Motor neuron (in vitro differentiated cells): ENCODE measurements at places on chromosomes 4 and X.
A peak's percentile ranks its signal among the peaks of the same experiment; 100 is the strongest.

DNA sequence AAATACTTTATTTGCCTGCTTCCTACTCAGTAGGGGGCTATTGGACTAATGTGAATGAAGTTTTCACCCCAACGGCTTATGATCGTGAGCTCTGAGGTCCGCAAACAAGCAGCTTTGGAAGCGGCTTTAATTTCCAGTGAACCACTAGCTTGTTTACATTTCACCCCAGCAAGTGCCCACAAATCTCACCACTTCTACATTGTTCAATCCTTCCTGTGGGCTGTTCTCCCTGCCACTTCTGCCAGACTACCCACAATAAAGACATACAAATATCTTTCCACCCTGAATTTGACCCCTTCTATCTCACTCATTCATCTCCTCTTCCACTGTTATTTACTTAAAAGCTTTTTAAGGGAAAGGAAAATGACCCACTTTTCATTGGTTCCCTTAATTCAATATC is 98.0 kb downstream of the CDS1 start:
- no peak for ATAC-seq

DNA sequence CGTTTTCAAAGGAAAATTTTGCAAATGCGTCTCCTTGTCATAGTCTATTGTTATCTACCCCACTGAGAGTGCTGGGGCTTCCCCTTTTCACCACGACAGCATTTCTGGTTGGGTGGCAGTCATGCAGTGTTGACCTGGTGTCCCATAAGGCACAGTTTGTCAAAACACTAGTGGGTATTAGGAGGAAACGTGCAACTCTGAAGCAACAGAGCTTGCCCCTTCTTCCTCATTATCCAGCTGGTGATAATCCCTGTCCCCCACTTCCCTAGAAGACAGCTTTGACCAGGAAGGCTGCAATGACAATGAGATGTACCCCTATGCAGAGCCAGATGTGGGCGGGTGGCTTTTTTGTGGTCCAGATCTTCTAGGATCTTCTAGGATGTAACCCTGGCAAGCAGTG is 1.8 kb downstream of the TBC1D1 start:
- no peak for ATAC-seq

- no peak for ATAC-seq
These were observed 15.3 kb downstream of the KLHL2 start for GRCh38 chr4:165222651-165222994.

DNA sequence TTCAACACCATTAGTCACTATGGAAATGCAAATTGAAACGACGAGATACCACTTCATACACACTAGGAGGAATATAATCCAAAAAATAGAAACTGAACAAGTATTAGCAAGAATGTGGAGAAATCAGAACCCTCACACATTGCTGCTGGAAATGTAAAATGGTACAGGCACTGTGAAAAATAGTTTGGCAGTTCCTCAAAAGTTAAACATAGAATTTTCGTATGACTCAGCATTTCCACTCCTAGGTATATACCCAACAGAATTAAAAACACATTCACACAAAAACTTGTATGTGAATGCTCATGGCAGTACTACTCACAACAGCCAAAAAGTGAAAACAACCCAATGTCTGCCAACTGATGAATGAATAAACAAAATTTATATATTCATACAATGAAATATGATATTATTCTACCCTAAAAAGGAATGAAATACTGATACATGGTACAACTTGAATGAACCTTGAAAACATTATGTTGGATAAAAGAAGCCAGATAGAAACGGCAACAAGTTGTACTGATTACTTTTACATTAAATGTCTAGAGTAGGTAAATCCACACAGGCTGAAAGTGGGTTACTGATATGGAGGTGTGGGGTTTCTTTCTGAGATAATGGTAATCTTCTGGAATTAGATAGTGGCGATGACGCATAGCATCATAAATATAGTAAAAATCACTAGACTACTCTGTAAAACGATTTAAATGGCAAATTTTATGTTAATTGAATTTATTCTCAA is 22.3 kb downstream of the TEC start:
- no peak for ATAC-seq

DNA sequence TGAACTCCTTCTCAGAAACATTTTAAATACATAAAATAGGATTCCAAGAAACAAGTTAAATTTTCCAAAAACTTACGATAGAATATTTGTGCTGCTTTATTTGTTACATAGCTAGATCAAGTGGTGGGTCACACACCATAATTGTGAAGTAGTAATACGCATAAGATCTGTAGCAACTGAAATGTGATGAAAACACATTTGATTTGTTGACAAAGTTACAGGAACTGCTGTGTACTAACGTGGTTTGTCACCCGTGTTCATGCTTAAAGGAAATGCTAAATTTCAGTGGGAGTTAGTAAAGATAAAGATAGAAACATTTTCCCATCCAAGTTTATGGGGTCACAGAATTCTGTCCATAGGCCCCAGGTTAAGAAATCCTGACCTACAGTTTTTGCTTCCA is 34.1 kb upstream of the PHEX start:
- ATAC-seq, result no peak

DNA sequence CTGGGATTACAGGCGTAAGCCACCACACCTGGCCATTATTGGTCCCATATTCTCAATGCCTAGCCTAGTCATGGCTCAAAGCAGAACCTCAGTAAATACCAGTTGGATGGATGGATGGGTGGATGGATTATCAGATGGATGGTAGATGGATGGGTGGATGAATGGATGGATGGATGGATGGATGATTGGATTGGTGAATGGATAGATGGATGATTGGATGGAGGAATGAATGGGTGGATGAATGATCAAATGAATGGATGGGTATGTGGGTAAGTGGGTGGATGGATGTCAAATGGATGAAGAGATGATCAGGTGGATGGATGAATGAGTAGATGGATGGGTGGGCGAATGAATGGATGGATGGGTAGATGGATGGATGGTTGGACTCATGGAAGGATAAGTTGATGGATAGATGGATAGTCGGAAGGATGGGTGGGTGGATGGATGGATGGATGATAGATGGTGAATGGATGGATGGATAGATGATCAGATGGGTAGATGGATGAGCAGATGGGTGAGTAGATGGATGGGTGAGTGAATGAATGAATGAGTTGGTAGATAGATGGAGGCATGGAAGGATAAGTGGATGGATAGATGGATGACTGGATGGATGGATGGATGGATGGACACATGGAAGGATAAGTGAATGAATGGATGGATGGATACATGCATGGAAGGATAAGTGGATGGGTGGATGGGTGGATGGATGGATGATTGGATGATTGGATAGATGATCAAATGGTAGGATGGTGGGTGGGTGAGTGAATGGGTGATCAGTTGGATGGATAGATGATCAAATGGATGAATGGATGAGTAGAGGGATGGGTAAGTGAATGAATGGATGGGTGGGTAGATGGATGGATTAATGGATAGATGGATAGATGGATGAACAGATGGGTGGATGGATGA is 22.0 kb upstream of the RNF4 start:
- no peak for ATAC-seq

DNA sequence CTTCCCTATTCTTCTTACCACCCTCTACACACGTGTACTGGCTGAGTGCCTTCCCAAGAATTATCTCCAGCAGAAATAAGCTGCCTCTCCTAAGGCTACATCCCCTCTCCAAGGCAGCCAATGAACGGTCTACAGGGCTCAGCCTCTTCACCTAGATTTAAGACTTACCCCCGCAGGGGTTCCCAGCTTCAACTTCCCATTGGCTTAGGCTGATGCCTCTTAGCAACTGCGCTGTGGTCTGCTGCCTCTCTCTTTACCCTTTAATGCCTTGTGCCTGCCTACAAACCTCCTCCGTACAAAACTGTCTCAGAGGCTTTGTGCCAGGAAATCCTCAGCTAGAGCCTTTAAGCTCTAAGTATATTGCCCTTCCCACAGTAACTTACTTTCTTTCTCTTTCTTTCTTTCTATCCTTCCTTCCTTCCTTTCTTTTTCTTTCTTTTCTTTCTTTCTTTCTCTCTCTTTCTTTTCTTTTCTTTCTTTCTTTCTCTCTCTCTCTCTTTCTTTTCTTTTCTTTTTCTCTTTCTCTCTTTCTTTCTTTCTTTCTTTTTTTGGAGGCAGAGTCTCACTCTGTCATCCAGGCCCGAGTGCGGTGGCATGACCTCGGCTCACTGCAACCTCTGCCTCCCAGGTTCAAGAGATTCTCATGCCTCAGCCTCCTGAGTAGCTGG is 15.1 kb upstream of the PIGA start:
- ATAC-seq, result no peak

- no peak for ATAC-seq
These were observed 10.3 kb downstream of the MPP1 start for GRCh38 chrX:154795016-154795415.

- ATAC-seq, result no peak
These were observed 540.2 kb upstream of the TENM3 start for GRCh38 chr4:181702864-181703495.

DNA sequence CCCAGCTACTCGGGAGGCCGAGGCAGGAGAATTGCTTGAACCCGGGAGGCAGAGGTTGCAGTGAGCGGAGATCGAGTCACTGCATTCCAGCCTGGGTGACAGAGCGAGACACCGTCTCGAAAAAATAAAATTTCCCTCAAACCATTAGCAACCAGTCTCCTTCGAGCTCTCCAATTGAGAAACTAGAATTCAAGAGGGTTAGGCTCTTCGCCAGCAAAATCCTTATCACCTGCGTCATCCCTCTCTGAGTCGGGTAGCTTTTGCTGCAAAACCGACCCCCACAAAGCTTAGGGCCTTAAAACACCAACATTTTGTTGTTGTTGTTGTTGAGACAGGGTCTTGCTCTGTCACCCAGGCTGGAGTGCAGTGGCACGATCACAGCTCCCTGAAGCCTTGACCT is 75.1 kb upstream of the DDX3X start:
- no peak for ATAC-seq

GRCh38 chr4:41927796-41928499 is 7.3 kb upstream of the TMEM33 start:
- ATAC-seq, result no peak

GRCh38 chr4:122845066-122845465 is 18.4 kb downstream of the FGF2 start:
- ATAC-seq, result no peak

- no peak for ATAC-seq
These were observed 641.4 kb downstream of the ZNF674 start for GRCh38 chrX:45903781-45904201.

GRCh38 chr4:124183926-124184325 is 528.6 kb downstream of the ANKRD50 start:
- no peak for ATAC-seq

DNA sequence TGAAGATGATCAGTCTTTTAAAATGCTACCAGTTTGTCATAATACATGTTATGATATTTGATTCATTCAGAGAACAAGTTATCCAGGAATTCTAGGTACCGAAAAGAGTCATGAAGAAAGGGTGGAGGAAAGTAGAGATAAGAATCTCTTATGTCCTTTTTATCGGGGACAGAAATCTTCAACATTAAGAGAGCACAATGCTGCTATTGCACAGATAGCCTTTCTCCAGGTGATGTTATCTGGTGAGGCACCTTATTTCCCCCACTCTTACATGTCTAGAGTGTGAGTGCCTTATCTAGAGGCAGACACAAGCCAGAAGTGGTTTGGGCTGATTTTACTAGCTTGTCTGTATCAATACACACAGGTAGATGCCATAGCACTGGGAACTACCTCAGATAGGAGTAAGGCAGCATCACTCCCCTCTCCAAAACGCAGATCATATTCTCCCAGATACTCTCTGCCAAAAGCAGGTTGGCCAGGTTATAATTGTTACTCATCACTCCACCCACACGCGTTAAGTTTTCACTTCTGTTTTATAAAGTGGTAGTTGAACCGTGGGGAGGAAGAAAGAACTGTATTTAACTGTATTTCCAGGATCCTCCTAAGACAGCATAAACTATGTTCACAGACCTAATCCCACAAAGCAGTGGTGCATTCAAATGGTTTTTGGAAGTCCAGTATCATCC is 38.4 kb downstream of the AREG start:
- ATAC-seq, result no peak

DNA sequence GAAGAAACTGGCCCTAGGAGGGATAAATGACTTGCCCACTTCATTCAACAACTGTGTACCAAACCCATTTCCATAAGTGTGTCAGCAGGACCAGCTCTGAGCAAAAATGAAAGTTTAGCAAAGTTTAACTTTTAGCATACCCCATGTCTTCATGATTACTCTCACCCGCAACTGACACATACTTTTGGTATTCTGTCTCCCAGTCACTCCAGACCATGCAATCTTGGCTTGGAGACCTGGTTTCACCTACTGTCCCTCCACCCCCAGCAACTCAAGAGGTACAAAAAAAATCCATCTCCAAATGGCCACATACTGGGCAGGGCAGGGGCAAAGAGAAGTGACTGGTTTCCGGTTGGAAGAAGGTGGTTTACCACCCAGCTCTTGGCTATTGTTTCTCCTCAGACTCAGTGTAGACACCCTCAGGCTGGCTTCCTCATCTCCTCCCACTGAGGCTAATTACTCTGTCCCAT is 79.8 kb downstream of the RLIM start:
- no peak for ATAC-seq

DNA sequence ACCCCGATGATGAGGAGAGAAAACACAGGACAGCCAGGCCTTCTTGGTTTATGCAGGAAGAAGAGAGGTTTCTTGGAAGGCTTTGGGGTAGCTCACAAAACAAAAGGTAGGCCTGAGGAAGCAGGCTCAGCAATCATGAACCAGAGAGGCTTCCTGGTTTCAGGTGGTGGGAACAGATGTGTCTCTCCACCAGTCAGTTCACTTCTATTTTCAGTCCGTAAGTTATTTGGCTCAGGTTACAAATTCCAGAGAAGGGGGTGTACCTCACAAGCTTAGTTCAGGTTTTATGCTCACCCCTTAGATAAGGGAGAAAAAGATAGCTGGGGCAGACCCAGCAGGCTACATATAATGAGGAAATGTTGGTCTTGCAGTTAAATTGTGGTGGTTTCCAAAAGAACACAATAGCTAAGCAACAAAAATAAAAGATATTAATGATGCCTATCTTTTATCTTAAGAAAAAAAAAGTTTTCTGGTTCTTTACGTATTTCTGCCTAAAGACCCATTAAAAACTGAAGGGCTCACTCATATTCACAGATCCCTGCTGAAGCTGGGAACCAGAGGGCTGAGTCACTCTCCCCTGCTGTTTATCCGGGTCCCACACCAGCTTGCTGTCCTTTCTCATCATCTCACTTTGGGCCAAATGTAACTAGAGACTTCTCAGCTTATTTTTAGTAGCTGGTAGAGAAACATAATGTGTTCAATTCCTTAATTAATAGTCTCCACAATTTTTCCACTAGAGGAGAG is 177.0 kb downstream of the CAMK2D start:
- peak; percentile 49 for ATAC-seq

DNA sequence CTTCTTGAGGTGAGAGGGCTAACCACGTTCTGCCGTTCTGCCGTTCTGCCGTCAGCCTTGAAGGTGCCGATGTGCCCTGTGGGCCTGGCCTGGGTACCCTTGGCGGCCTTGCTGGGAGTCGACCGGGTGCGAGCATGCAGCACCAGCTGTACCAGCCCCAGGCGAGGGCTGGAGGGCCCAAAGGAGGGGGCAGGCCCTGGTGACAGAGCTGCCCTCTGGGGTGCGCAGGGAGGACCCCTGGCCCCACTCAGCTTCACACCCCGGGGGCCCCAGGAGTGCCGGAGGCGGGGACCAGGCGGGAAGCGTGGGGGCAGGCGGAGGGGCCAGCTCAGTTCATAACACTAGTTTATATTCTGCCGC is 22.1 kb downstream of the UVSSA start:
- ATAC-seq, result no peak

GRCh38 chr4:38117591-38117990 is 157.4 kb downstream of the PTTG2 start:
- ATAC-seq, result no peak

GRCh38 chr4:121784401-121784800 is 16.7 kb upstream of the EXOSC9 start:
- ATAC-seq, result no peak
